ENCODE measurements at places on chromosomes 4 and X. TPM values are rescaled to one million over a fixed set of nuclear protein-coding genes. Genes with fewer than 3 reads are reported as not detected.

Gene SLC10A4
- total RNA-seq: not detected

Gene ATG4A
- total RNA-seq: 13.6 TPM

Gene UPF3B
- 0.54 TPM for total RNA-seq

DNA sequence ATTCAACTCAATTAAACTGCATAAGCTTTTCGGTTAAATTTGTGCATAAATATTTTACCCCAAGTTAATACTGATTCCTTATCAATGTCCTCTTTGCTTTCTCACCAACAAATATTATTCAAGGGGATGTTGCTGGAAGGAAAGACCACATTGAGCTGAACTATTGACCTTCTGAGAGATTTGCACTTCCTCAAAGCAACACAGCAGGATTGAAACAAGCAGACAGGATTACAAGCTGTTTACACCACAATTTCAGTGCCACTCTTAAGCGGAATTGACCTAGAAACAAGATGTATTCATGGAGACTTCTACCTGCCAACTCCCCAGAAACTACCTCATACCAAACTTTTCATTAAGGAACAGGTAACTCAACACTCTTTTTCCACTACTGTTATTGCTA is 96.5 kb upstream of the DUSP21 start:
- no peak overlapping the region for H3K4me3 ChIP-seq
- H3K4me1 ChIP-seq: no peaks in the 10 kb centered on the region
- DNase-seq: no peak
- no peak overlapping the region for H3K27ac ChIP-seq
- no peaks in the 10 kb centered on the region for H3K36me3 ChIP-seq
- H3K27me3 ChIP-seq: peaks cover 2% of the 10 kb centered on the region

DNA sequence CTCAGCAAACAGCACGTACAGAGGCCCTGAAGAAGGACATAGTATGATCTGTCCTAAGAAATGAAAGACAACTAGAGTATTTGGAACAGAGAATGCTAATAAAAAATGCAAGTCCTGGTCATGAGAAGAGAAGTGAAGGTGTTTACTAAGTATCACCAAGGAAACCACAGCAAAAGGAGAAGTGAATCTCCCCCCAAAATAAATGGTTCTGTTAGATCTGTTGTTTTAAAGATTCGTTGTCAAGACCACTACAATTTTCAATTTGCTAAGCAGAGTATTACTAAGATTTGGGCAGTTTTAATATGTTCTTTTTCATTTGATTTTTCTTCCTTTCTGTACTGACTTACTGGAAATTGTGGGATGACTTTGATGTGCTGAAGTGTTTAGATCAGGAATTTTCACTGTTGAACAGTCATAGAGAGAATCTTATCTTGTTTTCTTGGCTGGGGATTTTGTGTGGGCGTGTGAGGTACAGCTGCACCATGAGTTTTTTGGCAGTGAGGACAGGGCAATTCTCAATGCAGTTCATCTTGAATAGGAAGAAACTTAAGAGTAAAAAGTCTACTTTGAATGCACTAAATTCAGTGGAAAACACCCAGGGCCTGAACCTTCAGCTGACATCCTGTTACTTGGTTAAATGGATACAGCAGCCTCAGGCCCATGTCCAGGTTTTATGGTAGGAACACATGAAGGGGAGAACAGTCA is 132.2 kb downstream of the STIM2 start:
- peak; percentile 89 for DNase-seq
- H3K4me3 ChIP-seq: no peak overlapping the region
- H3K27me3 ChIP-seq: no peaks in the 10 kb centered on the region
- no peak overlapping the region for H3K27ac ChIP-seq
- peaks cover 2% of the 10 kb centered on the region for H3K4me1 ChIP-seq

Gene PCYT1B
- under 0.01 TPM for total RNA-seq
